ENCODE measurements at places on chromosomes 5 and 9.
A peak's percentile ranks its signal among the peaks of the same experiment; 100 is the strongest.

GRCh38 chr5:11214864-11215644, 454.0 kb upstream of the DAP start:
- no peak for DNase-seq

GRCh38 chr5:38921174-38921573, 75.4 kb downstream of the OSMR start:
- DNase-seq: no peak

DNA sequence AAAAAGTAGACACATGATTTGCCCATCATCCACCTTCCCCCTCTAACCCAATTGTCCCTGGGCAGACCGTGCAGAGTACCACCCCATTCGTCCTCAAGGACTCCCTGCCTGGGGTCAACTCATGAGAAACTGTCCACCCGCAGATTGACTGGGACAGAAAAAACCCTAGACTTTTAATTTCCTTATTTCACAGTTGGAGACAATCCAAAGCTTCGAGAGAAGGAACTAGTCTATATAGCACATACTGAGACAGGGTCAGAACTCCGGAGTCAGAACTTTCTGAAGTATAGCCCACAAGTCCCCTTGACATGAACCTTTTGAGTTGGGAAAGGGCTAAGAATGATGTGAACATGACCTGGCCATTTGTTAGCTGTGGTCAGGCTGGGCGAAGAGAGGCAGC, 7.5 kb upstream of the GPX3 start:
- DNase-seq: no peak

DNA sequence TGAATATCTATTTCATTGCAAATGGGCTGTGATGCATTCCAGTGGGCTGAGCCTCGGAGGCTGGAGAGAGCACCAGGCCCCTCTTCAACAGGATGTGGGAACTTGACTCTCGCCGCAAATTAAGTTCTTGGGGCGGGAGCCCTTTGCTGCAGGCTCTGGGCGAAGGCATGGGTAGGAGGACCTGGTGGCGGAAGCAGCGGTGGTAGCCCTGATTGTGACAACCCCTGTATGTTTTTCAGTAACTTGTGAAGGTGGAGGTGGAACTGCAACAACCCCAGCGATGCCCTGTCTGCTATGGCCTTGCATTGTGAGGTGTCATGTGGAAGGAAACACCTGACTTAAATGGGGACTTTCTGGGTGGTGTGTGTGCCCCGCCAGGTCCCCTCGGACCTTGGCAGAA, 9.4 kb downstream of the FYB1 start:
- DNase-seq: peak; percentile 66

DNA sequence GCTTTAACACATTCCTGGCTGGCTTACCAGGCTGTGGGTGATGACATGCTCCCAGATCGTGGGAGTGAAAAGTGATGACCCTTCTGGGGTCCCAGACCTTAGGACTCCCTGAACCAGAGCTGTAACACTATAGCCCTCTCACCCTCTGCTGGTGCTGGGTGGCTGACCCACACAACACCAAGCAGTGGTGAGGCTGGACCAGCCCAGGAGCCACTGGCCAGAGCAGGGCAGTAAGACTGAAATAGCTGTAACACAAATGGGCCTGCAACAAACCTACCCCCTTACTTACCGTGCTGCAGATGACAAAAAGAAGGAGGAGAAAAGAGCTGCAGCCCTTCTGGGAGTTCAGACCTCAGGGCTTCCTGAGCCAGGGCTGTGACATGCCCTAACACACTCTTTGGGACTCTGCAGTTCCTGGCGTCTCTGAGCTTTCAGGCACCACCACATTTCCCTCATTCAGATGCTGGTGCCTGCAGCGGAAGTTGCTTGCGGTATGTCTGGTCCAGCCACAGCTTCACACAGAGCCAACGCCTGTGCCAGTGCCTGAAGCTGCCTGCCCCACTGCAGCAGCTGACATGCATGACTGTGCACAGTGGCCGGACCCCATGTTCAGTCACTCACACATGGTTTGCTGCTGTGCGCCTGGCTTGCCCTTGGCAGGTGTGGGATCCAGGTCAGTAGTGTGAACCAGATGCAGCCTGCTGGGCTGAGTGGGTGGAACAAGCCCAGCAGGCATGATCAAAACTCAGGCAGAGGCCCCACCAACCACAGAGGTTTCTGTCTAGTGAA, 1247.4 kb downstream of the EFNA5 start:
- DNase-seq: no peak

DNA sequence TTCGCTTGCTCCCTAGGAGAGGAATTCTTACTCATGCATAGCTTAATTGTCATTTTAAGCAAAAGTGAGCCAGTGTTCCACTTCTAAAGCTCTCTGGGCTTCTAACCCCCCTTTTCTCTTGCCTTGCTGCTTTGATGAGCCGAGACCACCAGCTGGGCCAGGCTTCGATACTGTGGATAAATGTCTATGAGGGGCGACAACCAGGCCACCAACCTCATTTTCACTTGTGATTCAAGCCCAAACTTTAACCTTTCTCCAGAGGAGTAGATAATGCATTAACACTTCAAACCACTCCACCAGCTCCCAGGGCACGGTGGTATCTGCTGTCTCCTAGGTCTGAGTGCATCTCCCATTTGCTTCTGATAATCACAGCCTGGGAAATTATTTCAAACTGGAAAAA, 205.6 kb downstream of the PSAT1 start:
- DNase-seq: no peak

- no peak for DNase-seq
Observed at GRCh38 chr5:141846031-141846430, 32.2 kb downstream of the PCDH1 start.

GRCh38 chr5:140108093-140109017, 5.6 kb upstream of the PURA start:
- peak; percentile 7 for DNase-seq

DNA sequence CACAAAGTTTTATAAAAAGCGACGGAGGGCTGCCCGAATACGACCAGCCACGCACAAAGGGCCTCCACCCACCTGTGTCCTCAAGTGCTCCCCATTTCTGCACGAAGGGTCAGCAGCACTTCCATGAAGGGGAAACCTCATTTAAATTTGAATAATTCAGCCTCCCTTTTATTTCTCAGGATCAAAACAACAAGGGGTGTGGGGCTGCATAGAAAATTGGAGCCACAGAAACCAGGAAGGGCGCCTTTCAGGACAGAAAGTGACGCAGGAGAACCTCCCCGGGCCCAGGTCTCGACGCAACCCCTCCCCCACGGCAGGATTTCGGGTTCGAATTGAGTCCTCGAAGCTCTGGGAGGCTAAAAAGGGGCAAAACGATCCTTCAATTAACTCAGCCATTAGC, 2.1 kb downstream of the NRARP start:
- no peak for DNase-seq

DNA sequence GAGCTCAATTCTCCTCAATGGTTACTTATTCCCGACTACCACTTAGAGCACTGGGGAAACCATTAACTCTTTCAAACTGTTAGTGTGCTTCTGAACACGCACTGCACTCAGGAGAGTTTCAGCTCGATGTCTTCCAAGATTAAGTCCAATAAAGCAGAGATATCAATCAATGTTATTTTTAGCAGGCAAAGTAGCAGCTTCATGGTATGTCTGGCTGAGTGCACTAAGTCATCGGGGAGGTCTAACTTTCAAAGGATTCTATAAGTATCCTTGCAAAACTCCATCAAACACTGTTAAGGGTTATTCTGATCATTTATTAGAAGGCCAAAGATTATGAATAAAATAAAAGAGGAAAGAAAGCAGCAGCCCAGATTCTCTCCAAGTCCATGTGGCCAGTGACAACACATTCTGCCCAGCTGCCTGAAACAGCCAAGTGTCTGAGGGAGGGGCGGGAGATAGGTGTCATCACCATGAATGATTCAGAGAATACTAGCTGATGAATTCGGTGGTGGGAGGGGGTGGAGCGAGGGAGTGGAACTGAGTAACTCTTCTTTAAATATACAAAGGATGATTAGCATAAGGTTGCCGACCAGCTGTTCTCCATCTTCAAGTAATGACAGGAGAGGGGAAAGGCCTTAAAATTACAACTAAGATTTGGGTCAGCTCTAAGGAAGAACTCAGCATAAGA, 21.3 kb downstream of the NREP start:
- DNase-seq: peak; percentile 11

DNA sequence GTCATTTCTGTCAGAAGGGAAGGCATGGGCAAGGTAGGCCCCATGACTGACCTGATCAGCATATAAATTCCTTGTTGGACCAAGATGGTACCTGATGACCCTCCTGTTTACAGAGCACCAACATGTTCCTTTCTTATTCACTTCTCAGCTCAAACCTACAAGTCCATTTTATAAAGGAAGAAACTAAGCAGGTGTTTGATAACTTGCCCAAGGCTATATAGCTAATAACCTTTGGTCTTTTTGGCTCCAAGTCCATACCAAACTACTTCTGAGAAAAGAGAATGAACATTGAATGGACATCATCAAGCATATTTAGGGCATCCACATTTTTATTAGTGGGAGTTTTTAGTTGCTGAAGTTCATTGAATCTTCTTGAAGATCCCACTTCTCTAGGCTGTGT, 125.2 kb downstream of the GALNT10 start:
- DNase-seq: no peak

- no peak for DNase-seq
Observed at GRCh38 chr5:61820836-61821235, 485.2 kb upstream of the KIF2A start.

DNA sequence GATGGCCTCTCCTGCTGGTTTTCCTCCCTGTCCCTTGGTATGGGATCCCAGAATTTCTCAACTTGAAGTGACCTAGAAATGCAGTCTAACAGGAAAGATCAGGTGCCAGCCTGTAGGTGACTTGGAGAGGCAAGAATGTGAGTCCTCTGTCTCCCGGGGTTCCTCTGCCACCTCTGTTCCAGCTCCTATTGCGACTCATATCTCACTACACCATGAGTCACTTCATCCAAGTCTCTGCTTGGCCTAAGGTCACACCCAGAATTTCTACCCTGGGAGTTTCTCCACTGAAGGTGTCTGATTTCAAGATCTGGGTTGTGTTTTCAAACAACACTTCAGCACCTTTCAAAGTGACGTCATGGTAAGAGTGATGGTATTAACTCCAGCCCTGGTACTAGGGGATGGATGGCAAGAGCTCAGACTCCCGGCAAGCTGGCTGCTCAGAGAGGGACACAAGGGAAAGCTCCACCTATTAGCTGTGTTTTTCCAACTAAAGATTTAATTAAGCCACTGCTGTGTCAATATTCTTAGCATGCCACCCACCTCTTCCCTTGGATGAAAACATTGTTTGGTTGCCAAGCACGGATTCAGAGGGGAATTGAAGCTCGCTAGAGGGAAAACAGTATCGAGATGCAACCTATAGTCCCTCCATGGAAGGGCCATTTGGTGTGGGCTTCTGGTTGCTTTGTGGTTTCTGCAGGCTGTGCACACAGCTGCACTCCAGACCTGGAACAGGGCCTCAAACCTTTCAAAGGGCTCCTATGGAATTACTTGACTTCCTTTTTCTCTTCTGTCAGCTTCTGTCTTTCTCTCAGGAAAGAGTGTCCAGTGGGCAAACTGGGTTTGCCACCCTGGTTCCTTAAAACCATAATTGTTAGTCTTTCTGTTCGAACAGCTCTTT, 205.7 kb downstream of the GAS1 start:
- DNase-seq: no peak

- DNase-seq: no peak
Observed at GRCh38 chr5:41212935-41213334, 397 bp downstream of the C6 start.

- peak; percentile 71 for DNase-seq
Observed at GRCh38 chr5:65481635-65482295, at the start of gene ADAMTS6. Gene ADAMTS6 (minus strand): TSS chr5:65481920. CDS start chr5:65473673, 8,247 bp downstream.

GRCh38 chr9:126116351-126117157, 210.1 kb upstream of the MVB12B start:
- no peak for DNase-seq

- DNase-seq: no peak
Observed at GRCh38 chr5:52827815-52828214, 40.1 kb downstream of the ITGA1 start.

GRCh38 chr5:135456238-135457099, 4.3 kb upstream of the TIFAB start:
- DNase-seq: no peak

GRCh38 chr9:2771087-2771486, 53.8 kb downstream of the KCNV2 start:
- DNase-seq: no peak

GRCh38 chr9:2727966-2728613, 10.8 kb downstream of the KCNV2 start:
- DNase-seq: no peak

DNA sequence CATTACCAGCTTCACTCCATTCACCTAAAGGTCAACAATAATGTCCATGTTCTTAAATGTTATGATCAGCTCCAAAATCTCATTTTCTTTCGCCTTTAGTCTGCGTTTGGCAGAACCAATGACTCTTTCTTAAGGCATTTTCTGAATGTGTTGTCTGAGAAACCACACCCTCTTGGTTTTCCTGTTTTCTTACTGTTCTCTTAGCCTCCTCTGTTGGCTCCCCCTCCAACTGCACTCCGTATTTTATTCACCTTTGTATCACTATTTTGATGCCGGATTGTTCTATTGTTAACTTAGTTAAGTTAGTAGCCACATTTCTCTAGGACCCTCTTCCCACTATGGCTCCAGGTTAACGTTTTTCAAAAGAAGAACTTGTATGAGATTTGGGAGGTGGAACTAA, 185.6 kb downstream of the DMAC1 start:
- no peak for DNase-seq

- DNase-seq: no peak
Observed at GRCh38 chr9:80615964-80616363, 1044.2 kb downstream of the TLE4 start.

- no peak for DNase-seq
Observed at GRCh38 chr9:111627260-111627963, 3.7 kb upstream of the DNAJC25 start.

GRCh38 chr5:81187885-81188284, 45.2 kb upstream of the CKMT2 start:
- no peak for DNase-seq

GRCh38 chr9:120348951-120349429, 231.0 kb downstream of the CDK5RAP2 start:
- no peak for DNase-seq

GRCh38 chr5:125612776-125613175, 810.4 kb upstream of the GRAMD2B start:
- DNase-seq: no peak

DNA sequence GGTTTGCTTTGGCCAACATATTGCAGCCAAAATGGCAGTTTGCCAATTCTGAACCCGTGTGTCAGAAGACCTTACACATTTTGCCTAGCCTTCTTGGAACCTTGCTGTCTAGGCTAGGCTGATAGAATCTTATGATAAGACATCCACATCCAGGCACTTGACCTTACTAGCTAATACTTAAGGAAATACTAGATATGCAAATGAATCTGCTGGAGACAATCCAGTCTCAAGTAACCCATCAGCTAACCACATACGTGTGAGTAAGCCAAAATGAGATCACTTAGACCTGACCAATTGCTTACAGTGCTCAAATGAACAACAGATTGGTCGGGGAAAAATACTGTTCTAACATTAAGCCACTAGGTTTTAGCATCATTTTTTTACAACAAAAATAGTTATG, 1504.6 kb upstream of the CDH9 start:
- no peak for DNase-seq

GRCh38 chr9:19138084-19138483, 10.8 kb upstream of the PLIN2 start:
- DNase-seq: no peak

GRCh38 chr9:6105738-6106137, 90.3 kb upstream of the RANBP6 start:
- DNase-seq: no peak

- DNase-seq: no peak
Observed at GRCh38 chr5:6759401-6759800, 46.2 kb downstream of the TENT4A start.
